ENCODE measurements at places on chromosomes 16 and 17. TPM values are rescaled to one million over a fixed set of nuclear protein-coding genes. Genes with fewer than 3 reads are reported as not detected.

The TM4SF5 gene
- total RNA-seq = not detected

The ABCC11 gene
- total RNA-seq = 0.24 TPM

The LHX1 gene
- not detected for total RNA-seq

The BIRC5 gene
- total RNA-seq = 117 TPM

The EPN3 gene
- not detected for total RNA-seq

The KCTD11 gene
- 0.47 TPM for total RNA-seq

The CLDN6 gene
- total RNA-seq = not detected

The C1QL1 gene
- total RNA-seq = 0.40 TPM

The HEATR9 gene
- total RNA-seq = not detected

The FA2H gene
- 0.15 TPM for total RNA-seq

The HS3ST2 gene
- not detected for total RNA-seq

The STH gene
- not detected for total RNA-seq

The GPR142 gene
- not detected for total RNA-seq

The CDRT15 gene
- total RNA-seq = not detected

The SPATA22 gene
- total RNA-seq = not detected

- DNase-seq = no peak
Measured at GRCh38 chr17:46163316-46163715, 29.9 kb downstream of the KANSL1 start.

DNA sequence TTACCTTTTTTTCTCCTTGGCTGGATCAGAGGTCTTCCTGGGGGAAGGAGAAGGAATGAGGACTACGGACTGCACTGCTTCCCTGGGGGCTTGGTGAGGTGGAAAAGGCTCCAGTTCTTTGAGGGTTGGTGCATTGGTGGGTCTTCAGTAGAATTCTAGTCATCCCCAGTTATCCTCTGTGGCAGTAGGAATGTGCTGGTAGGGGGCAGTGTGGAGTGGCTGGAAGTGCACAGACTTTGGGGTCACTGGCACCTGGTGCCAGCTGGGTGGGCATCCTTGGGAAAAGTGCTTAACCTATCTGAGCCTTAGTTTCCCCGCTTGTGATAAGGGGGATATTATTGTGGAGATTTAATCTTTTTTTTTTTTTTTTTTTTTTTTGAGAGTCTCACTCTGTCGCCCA is 6.3 kb downstream of the TAC4 start:
- DNase-seq = no peak

DNA sequence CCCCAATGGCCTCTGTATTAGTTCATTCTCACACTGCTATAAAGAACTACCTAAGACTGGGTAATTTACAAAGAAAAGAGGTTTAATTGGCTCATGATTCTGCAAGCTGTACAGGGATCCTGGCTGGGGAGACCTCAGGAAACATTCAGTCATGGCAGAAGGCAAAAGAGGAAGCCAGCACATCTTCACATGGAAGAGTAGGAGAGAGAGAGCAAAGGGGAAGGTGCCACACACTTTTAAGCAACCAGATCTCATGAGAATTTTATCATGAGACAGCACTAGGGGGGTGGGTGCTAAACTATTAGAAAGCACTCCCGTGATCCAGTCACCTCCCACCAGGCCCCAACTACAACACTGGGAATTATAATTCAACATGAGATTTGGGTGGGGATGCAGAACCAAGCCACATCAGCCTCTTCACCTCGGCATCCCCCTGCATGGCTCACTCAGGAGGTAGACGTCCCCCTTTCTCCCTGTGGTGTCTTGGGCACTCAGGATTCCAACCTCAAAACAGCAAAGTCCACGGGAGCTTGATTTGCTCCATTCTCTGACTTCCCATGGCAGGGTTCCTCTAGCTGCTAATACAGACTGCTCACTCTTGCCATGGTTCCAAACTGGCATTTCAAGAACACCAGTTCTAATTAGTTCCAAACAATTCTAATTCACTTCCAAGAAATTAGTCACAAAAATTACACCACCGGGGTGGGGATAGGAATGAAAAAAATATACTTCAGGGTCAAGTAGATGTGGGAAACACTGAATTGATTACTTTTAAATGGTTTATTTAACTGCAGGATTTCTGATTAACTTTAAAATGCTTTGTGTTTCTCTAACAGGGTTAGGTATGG is 203.8 kb upstream of the HSBP1 start:
- no peak for DNase-seq

DNA sequence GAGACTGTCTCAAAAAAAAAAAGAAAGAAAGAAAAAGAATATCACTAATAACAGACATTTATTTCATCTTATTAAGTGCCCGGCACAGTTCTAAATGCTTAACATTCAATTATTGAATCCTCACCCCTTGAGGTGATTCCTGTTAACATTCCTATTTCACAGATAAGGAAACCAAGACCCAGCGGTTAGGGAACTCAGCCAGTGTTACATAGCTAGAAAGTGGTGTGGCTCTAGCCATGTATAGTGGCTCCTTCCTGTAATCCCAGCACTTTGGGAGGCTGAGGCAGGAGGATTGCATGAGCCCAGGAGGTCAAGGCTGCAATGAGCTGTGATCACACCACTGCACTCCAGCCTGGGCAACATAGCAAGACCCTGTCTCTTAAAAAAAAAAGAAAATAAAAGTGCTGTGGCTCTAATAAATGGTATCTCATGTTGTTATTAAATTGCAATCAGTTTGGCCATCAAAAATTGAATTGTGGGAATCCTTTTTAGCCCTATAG is 28.1 kb downstream of the ZNRF1 start:
- no peak for DNase-seq

- no peak for DNase-seq
Measured at GRCh38 chr16:72404299-72404698, 232.3 kb upstream of the PMFBP1 start.

- DNase-seq = no peak
Measured at GRCh38 chr16:67165121-67166078, 855 bp downstream of the HSF4 start.

- peak; percentile 76 for DNase-seq
Measured at GRCh38 chr17:8060274-8060673, 21.4 kb downstream of the ALOX15B start.

GRCh38 chr16:30472328-30472942 is at the start of gene ITGAL:
Gene ITGAL, plus strand, starts transcription at chr16:30472742. Its CDS starts 96 bp downstream, at chr16:30472838.
- peak; percentile 95 for DNase-seq

DNA sequence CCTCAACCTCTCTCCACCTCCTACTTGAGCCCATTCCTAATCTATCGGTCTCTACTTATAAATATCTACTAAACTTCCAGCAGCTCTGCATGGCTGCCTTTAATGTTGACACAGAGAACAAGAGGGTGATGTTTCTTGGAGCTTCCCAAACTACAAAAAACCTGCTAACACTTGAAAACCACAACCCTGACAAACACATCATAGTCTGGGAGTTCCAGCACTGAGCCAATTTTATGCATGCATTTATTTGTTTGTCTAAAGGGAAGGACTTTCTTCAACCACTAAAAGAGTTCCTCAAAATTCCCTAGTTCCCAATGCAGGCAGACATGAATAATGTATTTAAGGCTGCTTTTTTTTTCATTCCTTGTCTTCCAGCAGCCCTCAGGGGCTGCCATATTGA is 331.8 kb upstream of the XYLT1 start:
- DNase-seq = no peak

- no peak for DNase-seq
Measured at GRCh38 chr16:22265351-22265750, 31.9 kb upstream of the POLR3E start.

GRCh38 chr16:67356396-67356795 is 29.8 kb downstream of the LRRC36 start:
- DNase-seq = no peak

- peak; percentile 69 for DNase-seq
Measured at GRCh38 chr16:81335669-81336068, 20.9 kb downstream of the GAN start.

DNA sequence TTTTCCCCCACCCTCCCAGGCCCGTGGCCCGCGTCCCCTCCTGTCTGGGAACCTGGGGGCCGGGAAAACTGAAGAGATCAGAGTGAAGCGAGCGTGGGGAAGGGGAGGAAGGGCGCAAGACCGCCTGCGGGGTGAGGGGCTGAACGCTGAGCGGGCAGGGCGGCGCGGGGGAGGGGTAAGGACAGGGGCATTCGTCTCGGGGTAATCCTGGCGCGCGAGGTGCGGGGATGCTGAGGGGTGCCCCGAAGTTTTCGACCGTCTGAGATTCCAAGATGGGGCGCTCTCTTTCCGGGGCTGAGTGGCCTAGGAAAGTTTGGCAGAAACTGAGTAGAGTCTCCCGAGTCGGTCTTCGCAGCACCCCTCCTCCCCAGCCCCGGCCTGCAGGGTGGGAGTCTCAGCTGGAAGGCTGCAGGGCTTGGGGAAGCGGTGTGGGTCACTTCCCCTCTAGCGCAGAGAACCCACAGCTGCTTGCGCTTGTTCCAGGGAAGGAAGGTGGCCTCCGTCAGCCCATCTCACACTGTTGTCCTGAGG is 555 bp downstream of the TTYH2 start:
- no peak for DNase-seq

DNA sequence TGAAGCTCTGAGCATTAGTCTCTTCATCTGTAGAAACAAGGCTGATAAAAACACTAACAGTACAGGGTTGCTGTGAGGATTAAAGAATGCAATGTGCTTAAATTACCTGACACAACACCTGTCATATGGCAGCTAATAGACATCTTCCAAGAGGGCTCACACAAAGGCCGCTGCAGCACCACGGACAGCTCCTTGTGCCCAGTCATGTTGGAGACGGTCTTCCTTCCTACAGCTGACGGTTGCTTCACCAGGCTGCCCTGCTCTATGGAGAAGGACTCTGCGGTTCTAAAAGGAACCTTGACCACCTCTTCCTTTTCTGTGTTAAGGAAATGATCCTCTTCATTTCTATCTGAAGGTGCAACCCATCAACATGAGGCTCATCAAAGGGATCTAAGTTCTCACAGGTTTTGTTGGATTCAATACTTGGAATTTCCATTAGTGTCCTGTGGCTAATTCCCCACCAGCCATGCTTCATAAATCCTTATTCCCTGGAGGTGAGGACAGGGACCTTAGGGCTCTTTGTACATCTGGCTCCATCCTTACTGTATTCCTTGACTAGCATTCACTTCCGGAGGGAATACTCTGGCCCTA is 138.9 kb upstream of the CES5A start:
- DNase-seq = peak; percentile 73

DNA sequence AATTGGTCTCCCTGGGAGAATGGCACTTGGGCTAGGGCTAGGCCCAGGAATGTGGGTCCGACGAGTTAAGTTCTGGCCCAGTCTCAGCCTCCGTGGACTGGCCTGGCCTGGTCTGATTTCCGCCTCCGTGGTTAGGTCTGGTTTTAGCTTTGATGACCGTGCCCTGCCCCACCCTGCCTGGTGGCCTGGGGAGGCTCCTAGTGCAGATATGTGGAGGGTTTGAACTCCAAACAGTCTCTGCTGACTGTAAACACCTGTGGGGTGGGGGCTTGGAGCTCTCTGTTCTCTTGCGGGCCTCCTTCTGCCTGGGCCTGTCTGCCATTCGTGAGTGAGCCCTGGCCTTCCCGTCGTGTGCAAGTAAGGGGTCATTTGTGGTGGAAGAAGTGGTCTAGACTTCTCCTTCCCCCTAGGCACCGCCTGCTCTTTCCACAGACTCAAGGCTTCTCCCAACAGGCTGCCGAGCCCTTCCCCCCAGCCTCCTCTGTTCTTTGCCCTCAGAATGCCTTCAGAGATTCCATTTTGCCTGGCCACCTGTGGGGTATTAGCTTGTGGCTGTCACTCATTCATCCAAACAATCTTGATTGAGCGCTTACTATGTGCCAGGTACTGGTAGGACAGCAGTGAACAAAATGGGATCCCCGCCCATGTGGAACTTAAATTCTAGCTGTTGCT is 1.6 kb downstream of the ATP6V0C start:
- no peak for DNase-seq

- no peak for DNase-seq
Measured at GRCh38 chr17:66930933-66931332, 33.6 kb upstream of the CACNG4 start.

GRCh38 chr16:80296034-80296433 is 244.8 kb upstream of the DYNLRB2 start:
- DNase-seq = no peak

GRCh38 chr17:32486701-32487472 is at the start of gene CDK5R1:
Gene CDK5R1, plus strand, starts transcription at chr17:32486993. Its CDS starts 628 bp downstream, at chr17:32487621.
- DNase-seq = peak; percentile 78

DNA sequence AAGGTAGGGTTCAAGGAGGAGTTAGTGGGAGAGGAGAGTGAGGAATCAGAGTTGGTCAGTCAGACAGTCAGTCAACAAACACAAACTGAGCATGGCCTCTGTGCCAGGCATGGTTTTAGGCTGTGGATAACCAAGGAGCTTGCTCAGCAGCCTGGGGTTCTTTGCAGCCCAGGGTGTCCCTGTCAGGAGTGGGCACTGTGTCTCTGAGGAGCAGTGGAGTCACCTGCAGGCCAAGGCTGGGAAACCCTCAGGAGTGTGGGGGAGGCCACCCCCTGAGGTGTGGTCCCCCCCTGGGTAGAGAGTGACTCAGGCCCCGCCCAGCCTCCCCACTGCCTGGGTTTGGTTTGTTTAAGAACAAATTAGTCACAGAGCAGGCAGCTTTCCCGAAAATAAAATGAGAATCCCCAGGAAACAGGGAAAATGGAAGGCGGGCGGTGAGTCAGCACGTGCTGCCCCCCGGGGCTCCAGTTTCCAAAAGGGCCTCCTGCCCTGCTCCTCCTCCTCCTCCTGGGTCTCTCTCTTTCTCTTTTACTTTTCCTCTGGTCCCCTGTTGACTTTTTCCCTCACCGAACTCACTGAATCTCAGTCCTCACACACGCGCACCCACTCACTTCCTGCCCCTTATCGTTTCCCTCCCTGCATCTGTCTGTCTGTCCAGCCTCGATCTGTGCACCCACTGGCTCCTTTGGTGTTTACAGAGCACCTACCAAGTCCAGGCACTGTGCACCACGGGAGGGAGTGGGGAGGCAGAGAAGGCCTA is 44.3 kb downstream of the SOCS3 start:
- DNase-seq = peak; percentile 87

- DNase-seq = no peak
Measured at GRCh38 chr17:81716674-81716996, 4.6 kb downstream of the SLC25A10 start.

GRCh38 chr16:22634954-22635353 is 124.3 kb downstream of the NPIPB5 start:
- no peak for DNase-seq

GRCh38 chr16:1331712-1332617 is 1.5 kb upstream of the BAIAP3 start:
- DNase-seq = peak; percentile 27

- peak; percentile 82 for DNase-seq
Measured at GRCh38 chr17:36602924-36603384, 1.6 kb downstream of the MRM1 start.

GRCh38 chr17:28405632-28406472 is at the start of gene SLC46A1:
Gene SLC46A1, minus strand, starts transcription at chr17:28406212. Its CDS starts 98 bp downstream, at chr17:28406114.
- peak; percentile 51 for DNase-seq
